AG10803 (cell line): ENCODE measurements at places on chromosomes 12 and 14.

DNA sequence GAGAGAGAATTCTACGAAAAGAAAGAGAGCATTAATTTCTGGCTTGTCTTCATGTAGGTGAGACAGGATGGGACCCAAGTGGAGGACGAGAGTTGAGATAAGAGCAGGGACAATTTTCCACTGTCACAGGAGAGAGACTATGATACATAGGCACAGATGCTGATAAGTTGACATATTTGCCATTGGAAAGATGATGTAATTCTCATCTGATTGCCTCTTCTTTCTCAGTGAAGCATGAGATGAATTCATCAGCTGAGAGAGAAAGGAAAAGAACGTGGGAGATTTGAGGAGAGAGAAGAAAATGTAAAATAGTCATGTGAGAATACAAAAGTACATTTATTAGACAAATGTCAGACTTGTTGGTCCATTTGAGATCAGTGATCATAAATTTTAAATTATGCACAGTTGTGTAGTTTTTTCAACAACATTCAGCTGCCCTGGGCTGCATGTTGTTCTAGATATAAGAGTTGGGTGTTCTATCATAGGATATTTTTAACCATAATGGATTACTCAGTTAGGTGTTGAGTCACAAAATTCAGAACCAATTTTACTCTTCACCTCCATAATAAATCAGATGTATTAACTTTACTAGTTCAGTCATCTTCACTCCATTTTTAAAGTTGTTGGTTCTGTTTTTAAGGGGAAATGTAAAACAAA lies 222.9 kb downstream of the DPY19L2 start:
- DNase-seq: no peak

DNA sequence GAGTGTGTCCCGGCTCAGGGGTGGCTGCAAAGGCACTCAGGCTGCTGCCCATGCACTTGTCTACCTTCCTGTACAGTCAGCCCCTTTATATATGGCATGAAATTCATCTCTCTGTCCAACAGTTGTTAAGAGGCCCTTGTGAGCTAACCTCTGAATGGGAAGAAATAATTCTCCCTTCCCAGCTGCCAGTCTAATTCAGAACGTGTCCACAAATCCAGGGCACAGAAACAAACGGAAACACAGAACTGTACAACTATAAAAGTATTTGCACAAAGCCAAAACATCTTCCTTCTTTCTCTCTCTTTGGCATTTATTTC lies 849 bp downstream of the KRT5 start:
- no peak for DNase-seq

GRCh38 chr14:73168691-73169090 lies 32.4 kb downstream of the PSEN1 start:
- DNase-seq: no peak

- DNase-seq: no peak
These were observed 22.2 kb downstream of the P2RX7 start for GRCh38 chr12:121154793-121155375.

GRCh38 chr12:89976866-89977265 lies 268.2 kb upstream of the ATP2B1 start:
- peak; percentile 35 for DNase-seq

DNA sequence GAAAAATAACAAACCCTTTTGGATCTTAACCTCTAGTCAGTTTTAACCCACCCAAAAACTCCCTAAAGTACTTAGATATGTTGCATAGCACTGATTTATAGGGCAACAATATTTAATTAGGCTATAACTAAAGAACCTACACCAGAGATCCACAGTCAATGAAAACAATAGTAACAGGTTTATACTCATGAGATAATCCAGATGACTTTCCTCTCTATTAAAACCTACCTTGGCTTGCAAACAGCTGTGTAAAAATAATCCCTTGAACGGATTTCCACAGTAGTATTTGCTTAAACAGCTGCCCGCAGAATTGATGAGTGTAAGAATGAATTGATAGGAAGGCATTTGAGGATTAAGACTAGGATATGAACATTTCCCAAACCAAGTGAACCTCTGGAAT lies 104.3 kb upstream of the PTPRR start:
- no peak for DNase-seq

GRCh38 chr14:24565766-24566165 lies 10.3 kb downstream of the CTSG start:
- DNase-seq: no peak

DNA sequence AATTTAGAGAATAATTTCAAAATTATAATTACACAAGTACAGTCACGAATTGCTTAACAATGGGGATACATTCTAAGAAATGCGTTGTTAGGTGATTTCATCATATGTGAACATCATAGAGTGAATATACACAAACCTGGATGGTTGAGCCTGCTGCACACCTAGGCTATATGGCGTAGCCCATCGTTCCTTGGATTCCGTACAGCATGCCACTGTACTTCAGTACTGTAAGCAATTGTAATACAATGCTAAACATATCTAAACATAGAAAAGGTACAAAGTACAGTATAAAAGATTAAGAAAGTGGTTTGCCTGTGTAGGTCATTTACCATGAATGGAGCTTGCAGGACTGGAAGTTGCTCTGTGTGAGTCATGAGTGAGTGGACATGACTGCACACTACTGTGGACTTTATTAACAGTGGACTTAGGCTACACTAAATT lies 286.2 kb downstream of the CACNA1C start:
- DNase-seq: peak; percentile 63

DNA sequence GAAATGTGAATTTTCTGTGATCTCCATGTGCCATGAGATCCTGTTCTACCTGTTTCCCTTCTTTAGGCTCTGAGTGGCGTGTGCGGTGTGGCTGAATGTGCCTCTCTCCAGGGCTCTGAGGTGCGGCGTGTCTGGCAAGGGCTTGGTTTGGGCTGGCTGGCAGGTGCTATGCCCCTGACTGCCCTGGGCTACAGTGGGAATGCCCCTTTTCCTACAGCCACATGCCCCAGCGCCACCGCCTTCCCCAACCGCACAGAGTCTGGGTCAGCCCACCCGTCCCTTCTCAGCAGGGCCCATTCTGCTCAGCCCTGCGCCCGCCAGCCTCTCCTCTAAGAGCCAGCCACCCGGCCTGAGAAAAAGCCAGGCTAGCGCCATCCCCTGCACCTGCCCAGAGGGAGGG lies 24.7 kb downstream of the BTBD6 start:
- no peak for DNase-seq

GRCh38 chr12:3054374-3054773 lies 22.8 kb upstream of the TSPAN9 start:
- DNase-seq: no peak

DNA sequence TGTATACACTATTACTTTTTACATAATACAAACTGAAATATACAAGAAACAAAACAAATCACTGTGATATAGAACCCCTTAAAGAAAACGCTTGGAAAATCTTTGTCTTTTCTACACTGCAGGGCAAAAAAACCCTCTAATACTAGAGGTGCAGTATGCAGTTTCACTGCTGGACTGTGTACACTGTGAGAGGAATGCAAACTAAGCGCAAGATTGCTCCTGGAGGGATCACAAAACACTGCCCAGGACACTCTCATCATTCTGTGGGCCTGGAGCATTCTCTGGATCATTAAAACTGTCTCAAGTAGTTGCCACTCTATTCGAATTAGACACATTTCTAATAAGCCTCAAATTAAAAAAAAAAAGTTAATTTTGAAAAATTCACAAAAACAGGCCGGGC lies 217.6 kb downstream of the MED13L start:
- no peak for DNase-seq

- DNase-seq: no peak
These were observed 221.5 kb upstream of the NUDT4 start for GRCh38 chr12:93156086-93156716.

DNA sequence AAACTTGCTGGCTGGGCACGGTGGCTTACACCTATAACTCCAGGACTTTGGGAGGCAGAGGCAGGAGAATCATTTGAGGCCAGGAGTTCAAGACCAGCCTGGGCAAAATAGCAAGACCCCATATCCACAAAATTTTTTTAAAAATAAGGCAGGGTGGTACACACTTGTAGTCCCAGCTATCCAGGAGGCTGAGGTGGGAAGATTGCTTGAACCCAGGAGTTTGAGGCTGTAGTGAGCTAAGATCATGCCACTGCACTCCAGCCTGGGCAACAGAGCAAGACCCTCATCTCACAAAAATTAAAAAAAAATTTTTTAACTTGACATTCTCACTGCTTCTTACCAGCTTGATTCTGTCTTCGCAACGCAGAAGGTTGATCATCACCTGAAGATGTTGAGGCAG lies 39.5 kb downstream of the SSH1 start:
- no peak for DNase-seq

- no peak for DNase-seq
These were observed 12.3 kb upstream of the GPRC5D start for GRCh38 chr12:12964255-12964654.

GRCh38 chr12:52018433-52019112 lies 11.8 kb downstream of the TAMALIN start:
- no peak for DNase-seq

GRCh38 chr12:5492562-5492961 lies 60.7 kb downstream of the NTF3 start:
- DNase-seq: no peak

GRCh38 chr12:1494856-1495255 lies 99.5 kb downstream of the FBXL14 start:
- DNase-seq: no peak

DNA sequence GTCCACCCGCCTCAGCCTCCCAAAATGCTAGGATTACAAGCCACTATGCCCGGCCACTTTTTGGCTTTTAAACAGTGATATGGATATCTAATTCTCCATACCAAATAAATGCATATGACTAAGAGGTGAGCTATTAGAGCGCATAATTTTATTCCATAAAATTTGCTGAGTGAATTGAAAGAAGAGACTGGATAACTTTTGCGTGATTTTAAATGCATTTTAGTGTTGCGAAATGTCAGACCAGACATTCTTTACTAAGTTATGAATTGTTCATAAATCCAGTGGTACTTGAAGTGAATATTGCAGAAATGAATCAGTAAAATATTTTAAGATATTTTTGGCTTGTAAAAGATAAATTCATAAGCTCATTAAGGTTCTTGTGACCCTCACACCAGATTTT lies 50.9 kb upstream of the DIP2B start:
- DNase-seq: no peak

DNA sequence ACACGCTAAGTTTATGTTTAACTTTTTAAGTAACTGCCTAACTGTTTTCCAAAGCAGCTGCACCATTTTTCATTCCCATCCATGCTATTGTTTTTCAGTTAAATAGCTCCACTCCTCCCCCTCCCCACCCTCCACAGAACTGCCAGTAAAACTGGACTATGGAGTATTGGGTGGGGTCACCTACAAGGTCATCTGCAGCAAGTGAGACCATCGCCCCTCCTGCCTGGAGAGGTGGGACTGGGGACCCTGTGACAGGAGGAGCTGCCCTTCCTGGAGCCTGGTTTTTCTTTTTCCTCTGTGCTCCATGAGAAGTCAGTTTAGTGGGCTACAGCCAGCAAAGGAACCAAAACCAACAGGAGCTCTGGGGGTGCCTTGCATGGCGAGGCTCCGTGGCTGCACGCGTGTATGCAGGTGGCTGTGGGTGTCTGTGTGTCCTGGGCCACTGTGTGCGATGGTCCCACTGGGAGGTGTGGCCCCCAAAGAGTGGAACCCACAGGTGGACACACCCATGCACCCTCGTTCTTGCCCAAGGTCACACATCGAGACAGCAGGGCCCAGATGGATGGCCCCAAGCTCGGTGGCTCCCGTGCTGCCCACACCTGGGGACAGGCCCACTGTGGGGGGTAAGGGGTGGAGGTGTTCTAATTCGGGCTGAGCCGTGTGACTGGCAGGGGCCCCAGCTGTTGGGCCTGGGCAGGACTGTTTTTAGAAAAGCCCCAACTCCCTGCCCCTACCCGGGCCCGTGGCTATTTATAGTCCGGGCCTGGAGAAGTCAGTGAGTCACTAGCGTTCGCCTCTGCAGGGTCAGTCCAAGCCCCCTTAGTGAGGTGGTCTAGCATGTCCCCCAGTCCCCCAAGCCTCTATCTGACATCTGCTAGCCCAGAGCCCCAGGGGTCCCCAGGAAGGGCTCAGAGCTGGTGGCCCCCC lies 2.3 kb upstream of the ADSS1 start:
- DNase-seq: no peak

- DNase-seq: no peak
These were observed 38.3 kb upstream of the FRMD6 start for GRCh38 chr14:51613416-51613815.

- no peak for DNase-seq
These were observed 69.1 kb downstream of the C12orf75 start for GRCh38 chr12:105399428-105400081.

DNA sequence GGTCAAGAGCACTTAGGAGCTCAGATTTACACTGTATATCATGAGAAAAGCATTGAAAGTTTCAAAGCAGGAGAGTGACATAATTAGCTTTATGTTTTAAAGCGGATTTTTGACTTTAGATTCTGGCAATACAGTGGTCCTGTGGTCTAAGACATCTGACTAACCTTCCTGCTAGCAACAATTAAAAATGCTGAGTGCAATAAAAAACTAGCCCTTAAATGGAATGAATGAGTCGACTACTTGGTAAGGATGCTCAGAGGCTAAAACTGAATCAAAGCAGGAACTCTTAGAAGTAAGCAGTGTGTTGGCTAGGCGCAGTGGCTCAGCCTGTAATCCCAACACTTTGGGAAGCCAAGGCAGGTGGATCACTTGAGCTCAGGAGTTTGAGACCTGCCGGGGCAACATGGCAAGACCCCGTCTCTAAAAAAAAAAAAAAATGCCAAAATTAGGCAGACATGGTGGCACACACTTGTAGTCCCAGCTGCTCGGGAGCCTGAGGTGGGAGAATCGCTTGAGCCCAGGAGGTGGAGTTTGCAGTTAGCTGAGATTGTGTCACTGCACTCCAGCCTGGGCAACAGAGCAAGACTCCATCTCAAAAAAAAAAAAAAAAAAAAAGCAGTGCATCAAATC lies 18.9 kb downstream of the BICD1 start:
- peak; percentile 57 for DNase-seq

GRCh38 chr12:11893998-11894397 lies 176.7 kb upstream of the BCL2L14 start:
- no peak for DNase-seq
